ENCODE measurements at places on chromosomes 12 and 14.
A peak's percentile ranks its signal among the peaks of the same experiment; 100 is the strongest.

DNA sequence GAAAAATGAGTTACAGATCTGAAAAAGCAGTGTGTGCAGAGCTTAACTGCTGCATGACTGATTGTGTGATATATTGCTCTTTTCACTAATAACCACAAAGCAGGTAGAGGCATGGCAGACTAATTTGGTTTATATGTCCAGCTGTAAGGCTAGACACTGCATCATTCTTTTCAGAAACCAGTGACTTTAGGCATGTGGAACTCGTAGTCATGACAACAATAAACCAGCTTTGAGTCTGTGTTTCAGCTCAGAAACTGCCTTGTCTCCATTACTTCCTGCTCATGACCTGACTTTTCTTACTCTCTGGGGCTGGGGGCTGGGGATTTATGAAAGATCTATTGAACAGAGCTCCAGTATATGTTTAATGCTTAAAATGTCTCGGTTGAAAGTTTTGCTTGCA lies 146.8 kb upstream of the LRIG3 start:
- no peak for DNase-seq

GRCh38 chr12:49533331-49533730 lies 5.5 kb upstream of the KCNH3 start:
- no peak for DNase-seq

- DNase-seq = no peak
These were observed 641.9 kb upstream of the FBXO33 start for GRCh38 chr14:40074169-40074568.

GRCh38 chr14:75002392-75003249 lies at the start of gene EIF2B2:
EIF2B2 (plus strand) TSS chr14:75002921; CDS start chr14:75002991, 70 bp downstream.
- peak; percentile 99 for DNase-seq

DNA sequence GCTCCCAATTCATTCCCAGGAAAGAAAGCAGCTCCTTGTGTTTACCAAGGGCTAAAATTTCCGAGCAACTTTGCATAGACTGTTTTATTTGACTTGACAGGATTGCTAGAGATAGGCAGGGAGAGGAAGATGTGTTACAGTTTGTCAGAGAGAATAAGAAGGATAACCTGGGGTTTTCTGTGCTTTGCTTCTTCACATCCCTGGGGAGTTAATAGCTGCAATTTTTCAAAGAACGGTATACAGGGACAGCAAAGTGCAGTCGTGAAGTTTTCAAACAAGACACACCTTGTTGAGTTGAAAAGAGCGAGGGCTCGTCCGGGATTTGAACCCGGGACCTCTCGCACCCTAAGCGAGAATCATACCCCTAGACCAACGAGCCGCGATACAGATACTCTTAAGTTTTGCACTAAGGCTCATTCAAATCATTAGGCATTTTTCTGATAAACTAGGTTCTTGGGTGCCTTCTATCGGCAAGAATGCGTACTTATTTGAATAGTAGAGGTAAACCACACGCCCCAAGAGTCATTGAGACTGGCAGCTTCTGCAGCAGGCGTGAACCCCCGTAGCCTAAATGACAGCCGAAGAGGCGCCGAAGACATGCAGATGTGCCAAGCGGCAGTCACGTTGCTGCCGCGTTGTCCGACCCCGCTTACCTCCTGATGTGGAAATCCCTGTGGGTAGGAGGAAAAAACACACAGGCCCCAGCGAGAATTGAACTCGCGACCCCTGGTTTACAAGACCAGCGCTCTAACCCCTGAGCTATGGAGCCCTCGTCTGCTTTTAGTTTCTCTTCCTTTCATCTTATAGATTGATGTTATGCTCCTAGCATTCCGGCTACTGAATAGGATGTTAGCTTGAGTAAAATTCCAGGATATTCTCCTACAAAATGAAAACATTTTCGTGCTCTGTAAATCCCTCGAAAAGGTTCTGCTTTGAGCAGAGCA lies 22.2 kb upstream of the RNASE12 start:
- peak; percentile 86 for DNase-seq

GRCh38 chr12:54398995-54399793 lies 14.7 kb upstream of the ZNF385A start:
- peak; percentile 86 for DNase-seq

All from activated T-cell treated with anti-CD3 and anti-CD28 coated beads, Interleukin-2, amount 50 U/mL, for 72 hours (primary cell).